Hematopoietic multipotent progenitor cell treated with erythropoietin and hydrocortisone succinate and interleukin-3 and kit ligand, for 8 days (in vitro differentiated cells): ENCODE measurements at places on chromosomes 2 and 18.

- no peak for DNase-seq
Measured at GRCh38 chr2:219174146-219174545, 2.6 kb downstream of the CNPPD1 start.

DNA sequence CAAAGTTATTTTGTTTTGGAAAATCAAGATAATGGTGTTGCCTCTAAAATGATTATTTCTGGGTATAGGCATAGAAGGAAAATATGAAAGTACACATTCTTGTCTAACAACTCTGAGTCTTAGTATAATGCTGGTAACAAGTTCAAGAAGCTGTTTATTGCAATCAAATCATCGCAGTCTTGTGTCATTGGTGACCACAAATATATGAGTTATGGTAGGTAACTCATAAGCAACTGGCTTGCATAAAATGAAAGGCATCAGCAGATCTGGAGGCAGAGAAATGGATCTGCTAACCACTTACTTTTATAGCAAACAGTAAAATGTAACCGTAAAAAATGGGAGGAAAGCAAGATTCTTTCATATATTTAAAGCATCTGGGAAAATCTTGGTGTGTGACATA is 156.2 kb upstream of the TCF4 start:
- no peak for DNase-seq

GRCh38 chr2:44137872-44138551 is 30.7 kb upstream of the PPM1B start:
- DNase-seq, result no peak

GRCh38 chr18:57437402-57437765 is 2.2 kb downstream of the ONECUT2 start:
- DNase-seq, result no peak

DNA sequence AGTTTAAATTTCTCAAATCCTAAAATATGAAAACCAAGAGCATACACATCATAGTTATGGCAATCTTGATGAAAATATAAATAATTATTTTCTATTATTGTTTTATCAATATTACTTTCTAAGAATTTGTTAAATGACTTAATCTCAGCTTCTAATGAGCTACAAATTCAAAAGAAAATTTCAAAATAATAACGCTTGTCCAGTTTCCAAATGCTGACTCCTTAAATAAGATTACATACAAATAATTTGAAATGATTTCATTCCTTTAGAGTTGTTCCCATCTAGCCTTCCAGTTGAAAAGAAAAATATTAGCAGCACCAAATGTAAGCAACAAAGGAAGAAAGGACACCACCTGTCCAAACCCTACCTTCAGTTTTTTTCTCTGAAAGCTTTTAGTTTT is 82.4 kb upstream of the COL5A2 start:
- DNase-seq, result no peak

- DNase-seq, result no peak
Measured at GRCh38 chr18:55442561-55442960, 145.4 kb downstream of the TCF4 start.

GRCh38 chr2:150357770-150358467 is 129.5 kb downstream of the RND3 start:
- DNase-seq, result no peak

- no peak for DNase-seq
Measured at GRCh38 chr2:191923652-191923997, 76.7 kb upstream of the CAVIN2 start.

GRCh38 chr18:513826-514530 is 13.5 kb upstream of the COLEC12 start:
- no peak for DNase-seq

DNA sequence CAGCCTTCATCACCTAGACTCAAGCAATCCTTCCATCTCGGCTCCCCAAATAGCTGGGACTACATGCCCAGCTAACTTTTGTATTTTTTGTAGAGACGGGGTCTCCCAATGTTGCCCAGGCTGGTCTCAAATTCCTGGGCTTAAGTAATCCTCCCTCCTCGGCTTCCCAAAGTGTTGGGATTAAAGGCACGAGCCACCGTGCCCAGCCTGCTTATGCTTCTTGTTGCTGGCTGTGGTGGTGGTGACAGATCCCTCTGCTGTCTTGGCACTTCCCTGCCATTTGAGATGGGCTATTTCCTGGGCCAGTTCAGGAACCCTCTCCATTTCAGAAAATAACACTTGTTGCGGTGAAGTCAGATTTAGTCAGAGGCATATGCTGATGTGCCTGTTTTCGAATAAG is 28.8 kb downstream of the GATA6 start:
- DNase-seq, result no peak

DNA sequence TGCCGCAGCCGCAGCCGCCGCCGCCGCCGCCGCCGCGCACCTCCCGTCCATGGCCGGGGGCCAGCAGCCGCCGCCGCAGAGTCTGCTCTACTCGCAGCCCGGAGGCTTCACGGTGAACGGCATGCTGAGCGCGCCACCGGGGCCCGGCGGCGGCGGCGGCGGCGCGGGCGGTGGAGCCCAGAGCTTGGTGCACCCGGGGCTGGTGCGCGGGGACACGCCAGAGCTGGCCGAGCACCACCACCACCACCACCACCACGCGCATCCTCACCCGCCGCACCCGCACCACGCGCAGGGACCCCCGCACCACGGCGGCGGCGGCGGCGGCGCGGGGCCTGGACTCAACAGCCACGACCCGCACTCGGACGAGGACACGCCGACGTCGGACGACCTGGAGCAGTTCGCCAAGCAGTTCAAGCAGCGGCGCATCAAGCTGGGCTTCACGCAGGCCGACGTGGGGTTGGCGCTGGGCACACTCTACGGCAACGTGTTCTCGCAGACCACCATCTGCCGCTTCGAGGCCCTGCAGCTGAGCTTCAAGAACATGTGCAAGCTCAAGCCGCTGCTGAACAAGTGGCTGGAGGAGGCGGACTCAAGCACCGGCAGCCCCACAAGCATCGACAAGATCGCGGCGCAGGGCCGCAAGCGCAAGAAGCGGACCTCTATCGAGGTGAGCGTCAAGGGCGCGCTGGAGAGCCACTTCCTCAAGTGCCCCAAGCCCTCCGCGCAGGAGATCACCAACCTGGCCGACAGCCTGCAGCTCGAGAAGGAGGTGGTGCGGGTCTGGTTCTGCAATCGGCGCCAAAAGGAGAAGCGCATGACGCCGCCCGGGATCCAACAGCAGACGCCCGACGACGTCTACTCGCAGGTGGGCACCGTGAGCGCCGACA is 2.4 kb downstream of the POU3F3 start:
- no peak for DNase-seq

DNA sequence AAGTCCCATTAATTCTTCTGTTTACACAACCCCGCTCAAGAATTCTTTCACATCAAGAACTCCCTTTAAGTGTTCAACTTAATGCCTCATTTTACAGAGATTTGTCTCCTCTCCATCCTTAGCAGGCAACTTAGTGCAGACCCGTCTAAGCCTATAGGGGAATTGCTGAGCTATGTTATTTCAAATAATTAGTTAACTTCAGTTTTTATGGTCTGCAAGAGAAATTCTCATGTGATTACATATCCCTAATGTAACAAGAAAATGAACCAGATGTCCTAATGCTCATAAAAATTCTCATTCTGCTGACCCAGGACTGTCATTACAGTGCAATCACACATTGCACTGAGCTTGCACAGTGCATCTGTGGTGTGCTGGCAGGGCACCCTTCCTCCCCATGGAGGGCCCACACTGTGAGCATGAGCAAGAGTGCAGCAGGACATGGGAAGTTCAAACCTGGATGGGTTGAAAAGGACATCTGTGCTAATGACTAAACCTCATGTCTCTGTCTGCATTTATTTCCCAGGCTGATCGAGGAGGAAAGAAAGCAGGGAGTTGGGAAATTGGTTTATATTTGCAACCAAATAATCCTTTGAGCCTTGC is 97.1 kb downstream of the COL5A2 start:
- DNase-seq, result no peak

DNA sequence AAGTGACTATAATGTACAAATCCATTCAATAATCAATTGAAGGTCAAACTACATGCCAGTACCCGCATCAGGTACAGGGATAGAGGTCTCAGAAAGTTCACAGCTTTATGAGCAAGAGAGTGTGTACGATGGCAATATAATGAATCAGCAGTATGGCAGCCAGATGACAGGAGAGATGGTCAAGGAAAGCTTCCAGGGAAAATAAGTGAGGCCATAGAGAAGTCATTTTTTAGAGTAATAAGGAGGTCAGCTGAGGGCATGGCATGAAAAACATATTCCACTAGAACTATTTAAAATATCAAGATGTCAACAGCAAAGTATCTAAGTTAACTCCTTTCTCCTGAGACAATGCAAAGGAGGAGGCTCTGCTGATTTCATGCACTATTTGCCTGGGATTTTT is 108.0 kb downstream of the SLC8A1 start:
- DNase-seq, result no peak

- no peak for DNase-seq
Measured at GRCh38 chr18:11268153-11268552, 118.8 kb upstream of the PIEZO2 start.

- no peak for DNase-seq
Measured at GRCh38 chr2:115560666-115561065, 1118.2 kb downstream of the DPP10 start.

GRCh38 chr2:9145752-9146430 is 60.7 kb upstream of the ASAP2 start:
- DNase-seq, result no peak

DNA sequence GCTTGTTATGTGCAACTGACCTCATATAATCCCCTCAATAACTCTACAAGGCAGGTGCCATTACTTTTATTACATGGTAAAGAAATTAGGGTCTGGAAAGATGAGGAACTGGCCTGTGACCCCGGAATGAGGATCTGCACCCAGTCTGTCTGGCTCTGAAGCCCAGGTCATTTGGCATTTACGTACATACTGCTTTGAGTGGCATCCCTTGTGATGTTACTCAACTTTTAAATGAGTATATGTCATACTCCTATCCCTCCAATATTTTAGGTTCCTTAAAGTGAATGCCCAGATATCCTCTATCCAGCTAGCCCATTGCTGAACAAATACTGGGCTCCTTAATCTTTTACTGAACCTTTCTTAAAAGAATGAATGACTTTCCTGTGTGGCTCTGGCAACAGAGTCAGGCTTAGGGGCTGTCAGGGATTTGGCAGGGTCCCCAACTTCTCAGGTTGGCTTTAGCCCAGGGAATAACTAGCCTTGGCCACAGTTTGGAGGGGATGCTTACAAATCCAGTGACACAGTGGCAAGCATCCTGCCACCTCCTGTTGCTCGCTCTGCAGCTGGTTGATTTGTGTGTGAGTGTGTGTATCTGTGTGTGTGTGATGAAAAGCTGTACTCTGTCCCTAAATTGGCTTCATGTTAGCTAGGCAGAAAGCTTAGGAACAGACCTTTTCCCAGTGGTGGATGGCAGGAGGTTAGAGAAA is 3.4 kb upstream of the CXCR4 start:
- no peak for DNase-seq

DNA sequence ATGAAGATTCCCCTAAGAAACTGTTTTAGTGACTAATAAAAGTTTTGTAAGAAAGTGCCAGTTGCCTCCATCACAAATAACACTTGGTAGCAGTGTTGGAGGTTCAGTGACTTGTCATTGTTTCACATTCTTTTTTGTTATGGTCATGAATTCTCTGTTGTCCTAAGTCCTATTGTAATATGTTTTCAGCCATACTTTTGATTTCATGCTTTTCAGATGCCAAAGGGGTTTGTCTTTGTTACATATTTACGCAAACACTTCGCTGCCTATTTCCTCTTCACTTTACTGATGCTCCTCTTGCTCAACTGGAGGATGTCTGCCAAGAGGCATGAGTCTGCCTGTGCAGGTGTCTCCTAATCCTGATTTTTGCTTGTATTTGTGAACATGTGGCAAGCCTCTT is 66.6 kb downstream of the PHLPP1 start:
- DNase-seq, result no peak

- DNase-seq, result no peak
Measured at GRCh38 chr2:207401338-207401737, 128.4 kb upstream of the CREB1 start.

DNA sequence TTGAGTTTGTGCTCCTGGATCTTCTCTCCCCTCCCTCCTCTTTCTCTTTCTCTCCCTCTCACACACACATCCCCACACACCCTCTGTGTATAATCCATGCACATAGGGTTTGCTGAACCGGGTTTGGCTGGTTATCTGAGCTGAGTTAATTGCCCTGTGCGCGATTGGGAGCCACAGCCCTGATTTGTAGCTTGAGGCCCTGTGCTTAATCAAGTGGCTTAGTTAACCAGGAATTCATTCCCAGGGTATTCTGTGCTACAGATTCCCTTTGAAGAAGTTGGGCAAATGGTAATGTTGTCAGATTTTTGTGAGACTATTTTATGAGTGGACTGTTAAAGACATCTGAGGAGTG is 6.2 kb downstream of the PARD3B start:
- DNase-seq, result no peak

GRCh38 chr2:198905881-198906612 is 551.7 kb downstream of the SATB2 start:
- DNase-seq, result no peak

DNA sequence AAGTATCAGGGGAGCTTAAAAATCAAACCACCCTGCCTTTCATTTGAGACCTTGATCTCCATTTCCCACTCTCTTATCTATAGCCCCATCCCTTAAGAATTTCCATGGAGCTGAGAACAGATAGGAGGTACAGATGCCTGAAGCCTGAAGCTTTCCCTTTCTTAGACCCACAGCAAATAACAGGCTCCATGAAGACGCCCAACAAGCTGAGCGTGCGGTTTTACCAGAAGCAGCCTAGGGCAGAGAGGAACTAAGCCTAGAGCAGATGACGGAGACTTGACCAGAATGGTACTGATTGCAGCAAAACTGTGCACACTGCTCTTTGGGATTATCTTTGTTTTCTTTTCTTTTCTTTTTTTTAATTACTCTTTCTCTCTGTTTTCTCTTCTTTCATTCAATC is 1.7 kb upstream of the ERBB4 start:
- no peak for DNase-seq

DNA sequence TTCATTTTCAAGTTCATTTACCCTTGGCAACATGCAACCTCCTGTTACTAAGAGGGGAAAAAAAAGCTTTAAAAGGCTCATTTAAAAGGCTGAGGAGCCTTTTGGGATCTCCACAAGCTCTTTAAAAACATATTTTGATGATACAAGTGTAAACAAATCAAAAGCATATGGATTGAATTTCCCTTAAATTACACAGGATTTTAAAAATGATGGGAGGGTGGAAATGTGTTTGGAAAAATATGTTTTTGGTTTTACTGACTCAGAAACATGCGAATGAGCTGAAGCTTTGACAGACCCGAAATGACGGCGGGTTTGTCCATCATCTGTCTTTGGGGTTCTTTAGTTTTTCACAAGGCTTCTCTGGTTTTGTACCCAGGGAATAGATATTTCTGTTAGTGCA is 180.6 kb upstream of the CCDC68 start:
- DNase-seq, result no peak

- no peak for DNase-seq
Measured at GRCh38 chr18:26185267-26185666, 41.0 kb upstream of the TAF4B start.

DNA sequence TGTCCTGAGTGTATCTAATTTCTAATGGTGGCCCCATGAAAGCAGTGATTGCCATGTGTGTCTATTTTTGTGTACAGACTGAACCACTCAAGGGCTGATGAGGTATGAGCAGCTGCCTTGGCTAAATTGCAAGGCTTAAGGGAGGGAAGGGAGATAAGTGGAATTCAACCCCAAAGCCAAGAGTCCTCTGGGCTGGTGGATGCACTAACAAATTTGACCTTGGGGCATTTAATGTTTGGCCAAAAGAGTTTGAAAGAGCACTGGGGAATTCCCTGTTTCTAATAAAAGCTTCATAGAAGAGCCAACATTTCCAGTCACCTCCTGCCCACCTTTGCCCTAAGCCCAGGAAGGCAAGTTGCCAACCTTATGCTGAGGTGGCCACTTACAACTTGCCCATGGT is 172.1 kb downstream of the SETBP1 start:
- no peak for DNase-seq

- DNase-seq, result no peak
Measured at GRCh38 chr2:62423883-62424458, 82.0 kb downstream of the TMEM17 start.

GRCh38 chr2:47346107-47346506 is 56.8 kb upstream of the MSH2 start:
- no peak for DNase-seq
